ENCODE measurements at places on chromosomes 5 and 9.

DNA sequence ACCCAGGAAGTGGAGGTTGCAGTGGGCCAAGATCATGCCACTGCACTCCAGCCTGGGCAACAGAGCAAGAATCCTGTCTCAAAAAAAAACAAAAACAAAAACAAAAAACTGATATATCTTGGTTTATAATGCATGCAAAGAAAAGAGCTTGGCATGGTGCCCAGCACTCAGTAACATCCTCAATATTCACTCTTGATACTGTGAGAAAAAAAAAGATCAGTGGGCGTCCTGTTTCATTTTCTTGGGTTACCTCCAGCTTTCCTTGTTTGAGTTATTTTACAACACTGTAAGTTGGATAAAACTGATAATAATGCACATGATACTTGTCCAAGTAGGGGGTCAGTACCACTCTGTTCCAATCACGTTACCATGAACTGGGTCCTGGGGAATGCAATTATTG is 7.8 kb downstream of the PHYHD1 start:
- H3K36me3 ChIP-seq, result peaks cover 3% of the 10 kb centered on the region
- no peak overlapping the region for H3K4me3 ChIP-seq
- no peak for DNase-seq
- H3K27ac ChIP-seq, result no peak overlapping the region

GRCh38 chr5:5752844-5753243 is 330.4 kb downstream of the ICE1 start:
- no peaks in the 10 kb centered on the region for H3K36me3 ChIP-seq
- H3K4me1 ChIP-seq, result no peaks in the 10 kb centered on the region
- H3K27ac ChIP-seq, result no peak overlapping the region
- DNase-seq, result no peak

DNA sequence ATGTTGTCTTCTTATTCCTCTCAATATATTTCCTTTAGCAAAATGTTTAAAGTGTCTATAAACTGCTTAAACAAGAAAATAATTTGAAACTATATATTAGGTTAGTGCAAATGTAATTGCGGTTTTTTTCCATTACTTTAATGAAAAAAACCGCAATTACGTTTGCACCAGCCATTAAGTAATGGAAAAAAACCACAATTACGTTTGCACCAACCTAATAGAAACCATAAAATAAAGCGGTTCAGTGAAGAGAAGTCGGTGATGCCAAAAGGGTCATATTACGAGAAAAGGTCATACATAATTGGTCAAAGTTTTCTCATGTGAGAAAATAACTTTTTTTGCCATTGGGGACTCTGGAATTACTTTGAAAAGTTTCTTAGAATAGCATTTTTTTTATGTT is 385.6 kb upstream of the ST8SIA4 start:
- no peaks in the 10 kb centered on the region for H3K4me1 ChIP-seq
- H3K27ac ChIP-seq, result no peak overlapping the region
- H3K27me3 ChIP-seq, result no peaks in the 10 kb centered on the region
- no peaks in the 10 kb centered on the region for H3K36me3 ChIP-seq

DNA sequence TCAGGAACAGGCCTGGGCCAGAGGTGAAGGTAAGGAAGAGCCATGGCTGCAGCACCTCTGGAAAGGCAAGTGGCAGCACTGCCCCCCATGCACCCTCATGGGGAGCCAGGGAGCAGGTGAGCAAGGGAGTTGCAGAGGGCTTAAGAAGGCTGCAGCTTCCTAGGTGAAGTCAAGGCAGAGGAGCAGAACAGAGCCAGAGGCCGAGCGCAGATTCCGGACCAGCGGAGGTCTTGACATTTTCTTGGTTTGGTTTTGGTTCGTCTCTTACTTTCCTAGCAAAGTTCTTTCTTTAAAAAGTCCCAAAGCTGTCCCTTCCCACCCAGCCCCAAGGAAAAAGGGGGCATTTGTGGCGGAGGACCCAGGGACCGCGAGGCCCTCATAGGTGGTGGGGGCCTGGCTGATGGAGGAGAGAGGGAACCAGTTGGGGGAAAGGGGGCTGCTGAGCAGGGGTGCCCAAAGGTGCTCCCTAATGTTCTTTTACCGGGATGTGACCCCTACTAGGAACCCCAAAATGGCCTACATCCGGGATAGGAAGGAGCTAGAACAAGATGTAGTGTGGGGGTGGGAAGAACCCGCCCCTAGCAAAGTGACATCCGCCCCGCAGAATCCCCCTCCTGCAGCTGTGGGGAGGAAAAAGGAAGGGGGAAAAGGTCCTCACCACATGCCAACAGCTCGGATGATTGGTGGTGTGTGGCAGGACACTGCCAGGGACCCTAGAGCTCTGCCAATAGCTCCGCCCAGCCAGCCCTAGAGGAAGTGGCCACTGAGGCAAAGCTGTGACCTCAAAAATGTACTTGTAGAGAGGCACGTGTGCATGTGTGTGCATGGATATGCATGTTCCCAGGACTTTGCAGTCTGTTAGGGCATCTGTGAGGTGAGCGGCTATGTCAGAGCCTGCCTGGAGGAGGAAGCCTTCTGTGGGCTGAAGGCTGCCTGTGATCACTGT is 914 bp upstream of the CD72 start:
- no peaks in the 10 kb centered on the region for H3K36me3 ChIP-seq
- H3K4me1 ChIP-seq, result no peaks in the 10 kb centered on the region
- no peak overlapping the region for H3K4me3 ChIP-seq
- no peak overlapping the region for H3K27ac ChIP-seq

GRCh38 chr5:135534609-135535419 is 950 bp downstream of the NEUROG1 start:
- peaks cover 4% of the 10 kb centered on the region for H3K4me1 ChIP-seq
- H3K36me3 ChIP-seq, result no peaks in the 10 kb centered on the region
- peaks cover 9% of the 10 kb centered on the region for H3K27me3 ChIP-seq
- DNase-seq, result peak; percentile 41
- peak overlapping the region; percentile 14 for H3K4me3 ChIP-seq

DNA sequence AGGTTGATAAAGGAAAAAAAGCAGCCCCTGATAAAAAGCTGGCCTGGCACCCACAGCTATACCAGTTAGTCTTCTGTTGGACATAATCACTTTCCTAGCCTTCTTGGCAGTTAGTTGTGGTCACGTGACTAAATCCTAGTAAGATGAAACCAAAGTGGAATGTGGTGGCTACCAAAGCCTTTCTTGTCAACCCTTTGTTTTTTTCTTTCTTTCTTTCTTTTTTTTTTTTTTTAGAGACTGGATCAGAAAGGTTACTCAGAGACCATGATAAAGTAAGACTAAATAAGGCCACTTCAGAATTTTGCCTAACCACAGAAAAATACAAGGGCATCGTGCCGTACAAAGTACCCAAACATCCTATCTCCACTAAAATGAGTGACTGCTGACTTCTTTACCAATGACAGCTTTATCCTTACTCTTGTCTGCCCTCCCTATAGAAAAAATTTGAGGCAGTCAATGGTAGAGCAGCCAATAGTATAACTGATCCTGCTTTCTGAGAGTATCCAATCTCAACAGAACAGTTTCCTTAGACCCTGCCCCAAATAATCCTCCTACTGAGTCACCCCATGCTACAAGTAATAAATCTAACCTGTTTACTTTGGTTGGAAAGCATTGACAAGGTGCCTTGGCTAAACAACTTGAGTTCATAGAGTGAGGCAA is 14.2 kb upstream of the KIF27 start:
- no peak overlapping the region for H3K27ac ChIP-seq
- no peak for DNase-seq
- H3K27me3 ChIP-seq, result no peaks in the 10 kb centered on the region
- peaks cover 13% of the 10 kb centered on the region for H3K36me3 ChIP-seq
- no peak overlapping the region for H3K4me3 ChIP-seq

DNA sequence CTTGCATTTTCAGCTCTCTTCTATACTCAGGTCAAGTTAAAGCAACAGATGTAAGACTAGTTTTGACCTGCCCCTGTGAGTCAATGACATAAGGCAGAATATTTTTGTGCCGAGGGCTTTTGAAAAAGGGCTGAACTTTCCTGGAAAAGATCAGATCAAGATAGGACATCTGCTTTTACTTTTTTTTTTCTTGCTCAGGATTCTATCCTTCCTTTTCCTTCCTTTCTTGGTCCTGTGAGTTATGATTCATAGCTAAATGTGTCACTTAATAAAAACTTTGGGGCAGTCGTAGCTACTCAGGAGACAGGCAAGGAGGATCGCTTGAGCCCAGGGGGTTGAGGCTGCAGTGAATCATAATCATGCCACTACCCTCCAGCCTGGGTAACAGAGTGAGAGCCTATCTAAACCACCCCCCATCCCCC is 84.3 kb upstream of the BRINP1 start:
- DNase-seq, result no peak
- H3K27me3 ChIP-seq, result no peaks in the 10 kb centered on the region
- H3K27ac ChIP-seq, result no peak overlapping the region
- H3K4me1 ChIP-seq, result no peaks in the 10 kb centered on the region
- H3K36me3 ChIP-seq, result no peaks in the 10 kb centered on the region

- H3K36me3 ChIP-seq, result no peaks in the 10 kb centered on the region
- H3K4me3 ChIP-seq, result no peak overlapping the region
- no peaks in the 10 kb centered on the region for H3K4me1 ChIP-seq
These were observed 55.4 kb upstream of the SGCD start for GRCh38 chr5:156271569-156271968.

GRCh38 chr5:1800472-1801221 is 560 bp upstream of the NDUFS6 start:
- peak overlapping the region; percentile 97 for H3K4me3 ChIP-seq
- peaks cover 28% of the 10 kb centered on the region for H3K36me3 ChIP-seq
- H3K27ac ChIP-seq, result peak overlapping the region; percentile 80
- no peaks in the 10 kb centered on the region for H3K27me3 ChIP-seq
- H3K4me1 ChIP-seq, result peaks cover 4% of the 10 kb centered on the region
- DNase-seq, result no peak

DNA sequence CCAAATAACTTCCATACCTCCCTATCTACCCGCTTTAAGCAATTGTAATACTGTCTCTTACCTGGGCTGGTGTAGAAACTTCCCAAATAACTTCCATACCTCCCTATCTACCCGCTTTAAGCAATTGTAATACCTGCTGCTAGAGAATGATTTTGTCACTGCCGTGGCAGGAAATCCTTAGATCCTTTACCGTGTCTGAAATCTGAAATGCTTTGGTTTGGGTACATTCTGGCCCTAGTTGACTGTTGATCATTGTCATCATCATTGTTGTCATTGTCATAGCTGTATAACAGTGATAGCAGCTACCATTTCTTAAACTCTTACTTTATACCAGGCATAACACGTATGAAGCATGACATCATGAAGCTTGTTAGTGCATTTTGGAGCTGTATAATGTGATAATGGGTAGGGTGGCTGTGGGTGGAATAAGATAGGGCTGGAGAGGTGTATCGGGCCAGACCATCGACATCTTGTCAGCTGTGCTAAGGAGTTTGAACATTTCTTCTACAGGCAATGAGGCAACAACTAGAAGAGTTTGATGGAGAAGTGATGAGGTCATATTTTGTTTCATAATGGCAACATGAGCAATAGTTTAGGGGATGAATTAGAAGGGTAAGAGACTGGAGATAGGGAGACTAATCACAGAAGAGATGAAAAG is 15.7 kb downstream of the PIP5K1B start:
- no peak for DNase-seq
- H3K36me3 ChIP-seq, result no peaks in the 10 kb centered on the region
- H3K4me3 ChIP-seq, result no peak overlapping the region
- no peaks in the 10 kb centered on the region for H3K27me3 ChIP-seq
- no peak overlapping the region for H3K27ac ChIP-seq

DNA sequence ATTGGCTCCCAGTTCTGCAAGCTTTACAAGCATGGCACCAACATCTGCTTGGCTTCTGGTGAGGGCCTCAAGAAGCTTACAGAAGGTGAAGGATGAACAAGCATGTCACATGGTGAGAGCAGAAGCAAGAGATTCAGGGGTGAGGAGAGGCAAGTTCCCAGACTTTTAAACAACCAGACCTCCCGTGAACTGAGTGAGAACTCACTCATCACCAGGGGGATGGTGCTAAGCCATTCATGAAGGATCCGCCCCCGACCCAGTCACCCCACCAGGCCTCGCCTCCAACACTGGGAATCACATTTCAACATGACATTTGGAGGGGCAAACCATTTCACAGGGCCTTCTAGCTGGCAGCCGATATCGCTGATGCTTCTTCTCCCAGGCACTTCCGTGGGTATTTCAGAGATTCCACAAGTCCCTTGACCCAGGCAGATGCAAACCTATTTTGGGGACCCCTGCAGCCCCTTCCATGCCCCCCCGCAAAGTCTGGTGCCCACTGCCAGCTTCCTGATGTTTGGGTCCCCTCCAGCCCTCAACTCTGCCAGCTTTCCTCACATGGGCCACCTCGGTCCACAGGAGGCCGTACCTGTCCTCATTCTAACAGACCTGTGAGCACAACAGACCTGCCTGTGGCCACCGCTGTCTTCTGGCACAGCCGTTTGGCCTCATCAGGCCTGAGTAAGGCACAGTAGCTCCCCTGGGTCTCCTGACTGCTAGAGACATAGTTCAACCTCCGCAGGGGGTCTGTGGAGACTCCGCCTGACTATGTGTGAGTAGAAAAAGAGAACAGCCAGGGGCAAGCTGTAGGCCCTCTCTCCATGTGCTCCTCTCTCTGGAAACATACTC is 60.7 kb upstream of the ANGPTL2 start:
- H3K27ac ChIP-seq, result peak overlapping the region; percentile 91
- H3K4me1 ChIP-seq, result peaks cover 56% of the 10 kb centered on the region
- DNase-seq, result no peak
- H3K36me3 ChIP-seq, result no peaks in the 10 kb centered on the region
- no peaks in the 10 kb centered on the region for H3K27me3 ChIP-seq

DNA sequence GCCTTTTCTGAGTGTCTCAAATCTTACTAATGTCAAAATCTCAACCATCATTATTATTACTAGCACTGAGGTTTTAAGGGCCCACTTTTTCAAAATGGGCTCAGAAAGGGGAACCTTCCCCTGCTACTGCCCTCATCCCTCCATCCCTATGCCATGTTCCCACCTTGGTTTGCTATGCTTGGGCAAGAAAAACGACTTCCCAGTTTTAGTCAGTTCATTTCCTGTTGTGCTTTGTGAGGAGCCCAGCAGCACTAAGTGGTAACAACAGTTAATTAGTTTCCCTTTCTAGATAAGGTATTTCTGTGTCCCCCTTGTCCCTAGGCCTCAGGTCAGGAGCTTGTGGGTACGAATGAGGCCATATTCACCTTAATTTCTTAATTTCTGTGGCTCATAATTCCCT is 595.2 kb downstream of the RAB3C start:
- H3K4me3 ChIP-seq, result no peak overlapping the region
- H3K36me3 ChIP-seq, result no peaks in the 10 kb centered on the region
- H3K27me3 ChIP-seq, result no peaks in the 10 kb centered on the region
- no peak for DNase-seq
- no peaks in the 10 kb centered on the region for H3K4me1 ChIP-seq

Measured in ascending aorta (tissue), 2 donors.